ENCODE measurements at places on chromosomes 13 and 19.

GRCh38 chr19:5153601-5154128, 184.8 kb downstream of the KDM4B start:
- no peak for DNase-seq

DNA sequence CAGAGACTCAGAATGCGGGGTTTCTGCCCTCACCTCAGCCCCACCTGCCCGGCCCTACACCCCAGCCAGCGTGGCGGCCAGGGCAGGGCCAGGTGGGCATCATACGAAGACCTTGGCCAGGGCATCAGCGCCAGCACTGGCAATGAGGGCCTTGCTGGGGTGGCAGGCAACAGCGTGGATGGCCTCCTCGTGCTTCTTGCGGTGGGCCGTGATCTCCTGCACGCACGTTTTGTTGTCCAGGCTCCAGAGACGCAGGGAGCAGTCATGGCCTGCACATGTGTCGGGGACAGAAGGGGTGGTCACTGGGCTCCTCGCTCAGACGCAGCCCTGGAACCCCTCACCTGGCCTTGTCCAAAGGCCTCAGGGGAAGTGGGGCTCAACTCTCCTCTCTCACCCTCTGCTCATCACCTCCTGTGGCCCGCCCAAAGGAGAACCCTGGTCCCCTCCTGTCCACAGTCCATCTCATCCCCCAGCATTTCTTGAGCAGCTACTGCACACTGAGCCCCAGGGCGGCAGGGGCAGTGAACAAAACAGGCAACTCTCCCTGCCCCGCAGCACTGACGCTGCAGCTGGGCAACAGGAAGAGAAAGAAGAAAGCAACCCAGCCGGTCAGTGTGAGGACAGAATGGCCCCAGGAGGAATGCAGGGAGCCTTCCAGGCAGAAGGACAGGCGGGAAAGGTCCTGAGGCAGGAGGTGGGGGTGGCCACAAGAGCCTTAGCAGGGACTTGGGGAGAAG, 3.8 kb upstream of the PRKD2 start:
- no peak for DNase-seq

DNA sequence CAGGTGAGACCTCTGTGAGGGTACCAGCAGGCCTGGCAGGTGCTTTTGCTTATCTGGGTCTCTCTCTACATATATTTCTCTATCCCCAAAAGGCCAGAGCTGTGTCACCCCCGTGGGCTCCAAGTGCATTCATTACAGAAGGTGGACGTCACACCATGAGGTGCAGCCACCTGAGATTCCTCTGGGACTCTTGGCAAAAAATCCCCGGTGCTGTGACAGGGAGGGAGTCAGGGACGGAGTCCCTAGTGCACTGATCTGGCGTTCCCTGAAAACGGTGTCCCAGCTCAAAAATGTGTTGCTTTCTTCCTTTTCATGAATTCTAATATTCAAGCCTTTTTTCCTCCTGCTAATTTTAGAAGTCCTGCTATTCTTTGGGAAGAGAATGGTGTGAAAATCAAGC, 13.5 kb downstream of the TSHZ3 start:
- no peak for DNase-seq

DNA sequence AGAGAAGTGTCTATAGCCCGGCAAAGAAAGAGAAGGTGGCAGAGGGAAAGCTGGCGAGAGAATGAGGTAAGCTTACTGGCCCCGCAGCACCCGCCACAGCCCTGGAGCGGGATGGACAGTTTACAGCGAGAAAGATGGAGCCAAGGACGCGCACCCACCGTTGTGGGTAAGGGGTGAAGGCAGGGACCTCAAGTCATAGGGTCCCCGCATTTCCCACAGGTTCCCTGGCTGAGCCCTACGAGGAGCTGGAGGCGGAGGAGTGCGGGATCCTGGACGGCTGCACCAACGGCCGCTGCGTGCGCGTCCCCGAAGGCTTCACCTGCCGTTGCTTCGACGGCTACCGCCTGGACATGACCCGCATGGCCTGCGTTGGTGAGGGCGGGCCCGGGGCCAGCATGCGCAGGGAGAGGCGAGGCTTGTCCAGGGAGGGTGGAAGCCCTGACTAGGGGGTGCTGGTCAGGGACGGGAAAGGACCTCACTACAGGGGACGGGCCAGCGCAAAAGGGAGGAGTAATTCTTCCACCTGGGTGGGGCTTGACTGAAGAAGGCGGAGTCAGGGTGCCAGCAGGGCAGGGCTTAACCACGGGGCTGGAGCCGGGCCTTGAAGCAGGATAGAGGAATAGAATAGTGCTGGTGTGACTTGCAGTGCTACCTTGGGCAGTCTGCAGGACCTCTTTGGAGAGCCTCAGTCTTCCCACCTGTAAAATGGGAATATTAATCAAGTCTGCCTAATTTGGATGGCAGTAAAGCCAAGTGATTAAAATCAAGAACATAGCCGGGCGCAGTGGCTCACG, 26.5 kb downstream of the LTBP4 start:
- DNase-seq = peak; percentile 40

- no peak for DNase-seq
These were observed 2.0 kb downstream of the TTC9B start for GRCh38 chr19:40216013-40216776.

- DNase-seq = no peak
These were observed 159.6 kb upstream of the ZNF536 start for GRCh38 chr19:30212574-30212973.

DNA sequence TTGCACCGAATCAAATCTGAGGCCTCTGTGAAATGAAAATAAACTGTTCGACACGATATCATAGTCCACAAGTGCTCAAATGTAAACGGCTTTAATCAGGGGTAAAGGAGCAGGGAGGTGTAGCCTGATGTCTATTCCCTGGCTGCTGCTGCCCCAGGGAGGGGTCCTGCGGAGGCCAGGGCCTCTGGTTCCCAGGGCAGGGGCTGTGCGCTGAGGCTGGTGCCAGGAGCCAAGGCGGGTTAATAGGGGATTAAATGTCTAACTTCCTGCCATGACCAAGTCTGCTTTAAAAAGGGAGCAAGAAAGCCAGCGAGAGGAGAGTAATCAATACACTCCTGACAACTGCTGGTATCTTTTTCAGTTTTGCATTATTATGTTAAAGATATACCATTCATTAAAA, 59.4 kb downstream of the ZNF536 start:
- DNase-seq = no peak

DNA sequence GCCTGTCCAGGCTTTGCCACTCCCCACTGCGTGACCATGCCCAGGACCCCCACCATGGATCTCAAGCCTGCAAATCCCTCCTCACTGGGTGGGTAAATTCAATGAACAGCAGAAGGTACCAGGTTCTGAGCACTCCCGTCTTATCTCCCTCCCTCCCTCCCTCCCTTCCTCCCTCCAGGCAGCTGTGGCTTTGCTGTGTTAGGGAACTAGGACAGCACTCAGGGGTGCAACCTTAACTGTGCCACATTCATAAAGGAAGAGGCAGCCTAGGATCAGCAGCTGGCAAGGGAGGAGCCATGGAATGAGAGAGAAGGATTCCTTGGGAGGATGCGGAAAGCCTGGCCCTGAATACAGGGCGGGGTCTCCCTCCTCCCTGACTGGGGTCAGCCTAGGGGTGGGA, 5.6 kb downstream of the CEACAM4 start:
- DNase-seq = no peak

- DNase-seq = no peak
These were observed 3.5 kb upstream of the SIGLEC8 start for GRCh38 chr19:51461723-51462161.

GRCh38 chr13:109144693-109145437, 515.5 kb downstream of the MYO16 start:
- DNase-seq = no peak

DNA sequence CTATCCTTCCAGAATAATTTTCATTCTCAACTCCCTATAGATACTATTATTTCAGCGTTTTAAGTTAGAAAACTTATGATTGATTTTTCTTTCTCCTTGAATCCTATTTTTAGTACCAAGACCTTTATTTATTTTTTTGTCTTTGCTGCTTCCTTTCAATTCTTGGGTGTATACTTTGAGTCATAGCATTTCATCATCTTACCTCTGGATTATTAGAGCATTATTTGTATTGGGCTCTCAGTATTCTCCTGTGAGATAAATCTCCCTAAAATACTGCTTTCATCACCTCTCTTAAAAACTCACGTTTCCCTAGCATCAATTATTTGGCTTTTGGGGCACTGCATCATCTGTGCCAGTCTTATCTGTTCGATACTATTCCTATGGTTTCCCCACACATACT, 222.8 kb downstream of the POSTN start:
- no peak for DNase-seq

- peak; percentile 48 for DNase-seq
These were observed at the start of gene MIDN for GRCh38 chr19:1248139-1248785. Gene MIDN, plus strand, starts transcription at chr19:1248583. Its CDS starts 1,714 bp downstream, at chr19:1250297.

GRCh38 chr13:66689037-66689619, 541.0 kb downstream of the PCDH9 start:
- no peak for DNase-seq

DNA sequence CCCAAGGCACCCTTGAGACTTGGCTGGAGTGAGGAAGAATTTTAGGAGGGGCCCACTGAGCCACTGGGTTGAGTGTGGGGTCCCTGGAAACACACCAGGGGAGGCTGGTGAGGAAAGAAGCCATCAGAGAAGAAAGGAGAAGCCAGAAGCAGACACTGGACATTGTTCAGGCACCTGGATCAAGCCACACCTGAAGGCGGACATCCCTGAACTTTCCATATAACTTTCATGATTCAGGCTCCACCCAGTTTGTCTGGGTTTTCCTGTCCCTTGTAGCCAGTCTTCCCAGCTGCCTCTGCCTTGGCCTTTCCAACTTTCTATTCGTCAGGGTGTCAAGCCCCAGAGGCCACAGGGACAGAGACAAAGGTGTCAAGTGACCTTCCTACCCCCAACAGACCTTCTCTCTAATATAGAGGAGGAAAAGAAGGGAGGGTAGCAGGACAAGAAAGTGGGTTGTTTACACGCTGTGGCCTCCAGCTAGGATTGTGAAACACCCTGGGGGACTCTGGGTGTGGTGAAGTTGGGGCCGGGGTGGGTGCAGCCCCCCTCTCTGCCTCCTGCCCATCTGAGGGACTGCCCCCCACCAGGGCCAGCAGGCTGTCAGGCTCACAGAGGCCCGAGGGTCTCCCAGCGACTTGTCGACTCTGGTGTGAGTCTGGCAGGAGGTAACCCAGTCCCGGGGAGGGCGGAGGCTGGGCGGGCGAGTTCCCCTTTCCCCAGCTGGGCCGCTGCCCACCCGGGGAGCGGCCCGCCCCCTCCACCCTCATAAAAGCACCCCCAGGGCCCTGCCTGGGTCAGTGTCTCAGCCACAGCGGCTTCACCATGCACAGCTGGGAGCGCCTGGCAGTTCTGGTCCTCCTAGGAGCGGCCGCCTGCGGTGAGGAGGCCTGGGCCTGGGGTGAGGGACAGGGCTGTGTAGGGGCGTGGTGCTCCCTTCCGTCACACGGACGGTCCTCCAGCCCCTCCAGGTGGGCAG, at the start of gene CFD:
TSS of gene CFD (plus strand) at position 797 of the 976 bp plus-strand sequence. CDS start at position 823, 26 bp downstream.
- DNase-seq = peak; percentile 62

- no peak for DNase-seq
These were observed 28.1 kb downstream of the DHX34 start for GRCh38 chr19:47377208-47377701.

- DNase-seq = no peak
These were observed 77.4 kb upstream of the RNF113B start for GRCh38 chr13:98254513-98254912.

GRCh38 chr19:51460164-51460992, 2.1 kb upstream of the SIGLEC8 start:
- peak; percentile 26 for DNase-seq

- no peak for DNase-seq
These were observed 969 bp upstream of the POMP start for GRCh38 chr13:28657784-28658538.

DNA sequence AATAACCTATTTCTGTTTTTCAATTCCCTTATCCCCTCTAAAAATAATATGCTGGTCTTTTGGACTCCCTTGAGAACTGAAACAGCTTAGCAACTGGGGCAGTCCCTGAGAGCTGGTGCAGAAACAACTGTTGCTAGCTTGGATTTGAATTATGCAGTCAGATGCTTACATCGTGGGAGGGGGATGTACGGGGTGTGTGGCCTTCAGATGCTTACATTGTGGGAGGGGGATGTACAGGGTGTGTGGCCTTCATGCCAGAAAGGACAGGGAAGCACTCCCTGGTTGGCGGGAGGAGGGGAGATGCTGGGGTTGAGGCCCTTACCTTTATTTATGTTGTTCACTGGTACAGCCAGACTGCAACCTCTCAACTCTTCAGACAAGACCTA, 25.6 kb downstream of the LRCH1 start:
- no peak for DNase-seq

DNA sequence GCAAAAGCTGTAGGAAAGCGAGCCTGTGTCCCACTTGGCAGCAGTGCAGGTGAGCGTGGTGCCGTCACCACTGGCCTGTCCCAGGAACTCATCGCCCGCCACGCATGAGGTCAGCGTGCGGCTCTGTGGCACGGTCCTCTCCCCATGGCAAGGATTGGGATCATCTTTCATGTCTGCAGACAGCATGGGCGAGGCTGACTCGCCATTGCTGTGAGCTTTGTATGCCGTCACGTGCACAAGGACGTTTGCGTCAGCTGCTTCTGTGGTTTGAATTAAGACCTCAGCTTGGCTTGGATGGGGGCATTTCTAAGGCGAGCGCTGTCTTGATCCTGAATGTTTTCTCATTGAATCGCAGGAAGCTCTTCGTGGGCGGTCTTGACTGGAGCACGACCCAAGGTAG, 9.8 kb downstream of the DAZAP1 start:
- no peak for DNase-seq

GRCh38 chr19:44722131-44723121, 23.5 kb downstream of the CEACAM16 start:
- DNase-seq = no peak

DNA sequence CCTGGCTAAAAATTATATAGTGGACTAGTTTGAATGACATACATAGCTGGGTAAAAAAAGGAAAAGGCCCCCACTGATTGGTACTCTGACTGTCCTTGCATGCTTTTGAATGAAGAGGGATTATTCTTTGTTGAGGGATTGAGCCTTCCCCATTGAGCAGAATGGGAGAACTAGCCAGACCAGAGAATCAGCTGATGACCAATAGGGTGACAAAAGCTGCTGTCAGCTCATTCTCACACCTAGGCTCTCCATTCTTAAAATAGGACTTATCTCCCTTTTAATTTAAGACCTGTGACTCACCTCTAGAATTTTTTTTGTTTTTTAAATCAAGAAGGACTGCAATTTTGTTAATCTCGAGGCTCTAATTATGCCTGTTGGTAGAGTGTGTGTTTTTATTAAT, 79.3 kb downstream of the CRYL1 start:
- DNase-seq = no peak

- DNase-seq = no peak
These were observed 64.0 kb downstream of the SERP2 start for GRCh38 chr13:44437356-44438233.

Data from ELF-1 (cell line).